ENCODE measurements at places on chromosomes 2 and 18. TPM values are rescaled to one million over a fixed set of nuclear protein-coding genes. Genes with fewer than 3 reads are reported as not detected.
A peak's percentile ranks its signal among the peaks of the same experiment; 100 is the strongest.

Gene GCG
- polyA plus RNA-seq = 236 TPM

DNA sequence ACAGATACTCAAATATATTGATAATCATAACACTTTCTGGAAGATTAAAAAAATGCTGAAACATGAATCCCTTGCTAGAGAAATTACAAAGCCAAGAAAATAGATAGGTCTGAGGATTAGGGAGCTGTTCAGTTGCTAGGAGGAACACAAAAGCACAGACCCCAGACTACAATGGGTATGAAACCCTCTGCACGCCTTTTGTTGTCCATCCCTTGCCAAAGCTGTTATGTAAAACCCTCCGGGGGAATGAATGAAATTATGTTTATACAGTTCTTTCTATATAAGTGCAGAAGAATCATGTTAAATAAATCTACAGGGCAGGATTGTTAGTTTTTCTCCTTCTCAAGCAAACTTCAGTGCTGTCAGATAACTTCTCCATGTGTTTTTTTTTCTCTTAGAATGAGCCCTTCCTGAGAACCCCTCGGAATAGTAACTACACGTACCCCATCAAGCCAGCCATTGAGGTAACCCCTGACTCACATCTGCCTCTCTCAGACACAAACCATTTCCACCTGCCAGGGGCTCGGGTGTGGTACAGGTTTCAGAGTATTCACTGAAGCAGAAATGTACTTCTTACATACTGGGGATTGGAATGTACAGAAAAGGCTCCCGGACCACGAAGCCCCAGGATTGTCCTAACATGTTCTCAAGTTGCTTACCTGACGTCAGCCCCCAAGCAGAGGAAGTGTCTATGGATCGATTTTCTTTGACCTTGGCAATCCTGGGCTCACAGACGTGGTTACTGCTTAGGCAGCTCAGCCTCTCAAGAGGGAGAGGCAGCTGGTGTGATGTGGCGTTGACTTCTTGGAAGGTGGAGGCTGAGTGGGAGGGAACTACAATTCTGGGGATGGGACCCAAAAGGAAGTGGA is 118.0 kb downstream of the PLB1 start:
- no peak overlapping the region for H3K4me3 ChIP-seq
- no peaks in the 10 kb centered on the region for H3K4me1 ChIP-seq
- peak overlapping the region; percentile 69 for H3K27ac ChIP-seq
- H3K36me3 ChIP-seq = peaks cover 2% of the 10 kb centered on the region

DNA sequence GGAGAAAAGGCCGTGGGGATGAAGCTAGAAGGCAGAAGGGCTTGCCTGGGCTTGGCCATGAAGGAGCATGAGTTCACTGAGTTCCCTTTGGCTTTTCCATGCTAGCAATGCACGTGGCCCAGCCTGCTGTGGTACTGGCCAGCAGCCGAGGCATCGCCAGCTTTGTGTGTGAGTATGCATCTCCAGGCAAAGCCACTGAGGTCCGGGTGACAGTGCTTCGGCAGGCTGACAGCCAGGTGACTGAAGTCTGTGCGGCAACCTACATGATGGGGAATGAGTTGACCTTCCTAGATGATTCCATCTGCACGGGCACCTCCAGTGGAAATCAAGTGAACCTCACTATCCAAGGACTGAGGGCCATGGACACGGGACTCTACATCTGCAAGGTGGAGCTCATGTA is 2.9 kb downstream of the CTLA4 start:
- no peak overlapping the region for H3K4me3 ChIP-seq
- no peaks in the 10 kb centered on the region for H3K27me3 ChIP-seq
- H3K4me1 ChIP-seq = no peaks in the 10 kb centered on the region
- DNase-seq = no peak
- no peak overlapping the region for H3K27ac ChIP-seq

Gene ASXL2
- 4.8 TPM for polyA plus RNA-seq

GRCh38 chr18:45519411-45520280 is 95.6 kb upstream of the SLC14A2 start:
- H3K4me3 ChIP-seq = no peak overlapping the region
- peaks cover 30% of the 10 kb centered on the region for H3K4me1 ChIP-seq
- no peaks in the 10 kb centered on the region for H3K36me3 ChIP-seq
- H3K27me3 ChIP-seq = no peaks in the 10 kb centered on the region

DNA sequence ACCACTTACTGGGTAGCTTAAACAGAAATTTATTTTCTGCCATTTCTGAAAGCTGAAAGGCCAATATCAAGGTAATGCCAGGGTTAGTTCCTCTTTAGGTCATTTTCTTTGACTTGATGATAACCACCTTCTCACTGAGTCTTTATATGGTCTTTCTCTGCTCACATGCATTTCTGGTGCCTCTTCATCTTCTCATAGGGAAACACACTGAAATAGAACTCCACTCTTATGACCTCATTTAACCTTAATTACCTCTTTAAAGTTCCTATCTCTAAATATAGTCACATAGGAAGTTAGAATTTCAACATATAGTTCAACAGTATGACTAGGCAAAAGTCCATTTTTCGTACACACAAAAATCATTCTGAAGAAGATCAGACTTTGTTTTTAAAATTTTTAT is 616.8 kb upstream of the VRK2 start:
- no peaks in the 10 kb centered on the region for H3K27me3 ChIP-seq
- H3K27ac ChIP-seq = no peak overlapping the region
- no peak overlapping the region for H3K4me3 ChIP-seq
- no peaks in the 10 kb centered on the region for H3K4me1 ChIP-seq

DNA sequence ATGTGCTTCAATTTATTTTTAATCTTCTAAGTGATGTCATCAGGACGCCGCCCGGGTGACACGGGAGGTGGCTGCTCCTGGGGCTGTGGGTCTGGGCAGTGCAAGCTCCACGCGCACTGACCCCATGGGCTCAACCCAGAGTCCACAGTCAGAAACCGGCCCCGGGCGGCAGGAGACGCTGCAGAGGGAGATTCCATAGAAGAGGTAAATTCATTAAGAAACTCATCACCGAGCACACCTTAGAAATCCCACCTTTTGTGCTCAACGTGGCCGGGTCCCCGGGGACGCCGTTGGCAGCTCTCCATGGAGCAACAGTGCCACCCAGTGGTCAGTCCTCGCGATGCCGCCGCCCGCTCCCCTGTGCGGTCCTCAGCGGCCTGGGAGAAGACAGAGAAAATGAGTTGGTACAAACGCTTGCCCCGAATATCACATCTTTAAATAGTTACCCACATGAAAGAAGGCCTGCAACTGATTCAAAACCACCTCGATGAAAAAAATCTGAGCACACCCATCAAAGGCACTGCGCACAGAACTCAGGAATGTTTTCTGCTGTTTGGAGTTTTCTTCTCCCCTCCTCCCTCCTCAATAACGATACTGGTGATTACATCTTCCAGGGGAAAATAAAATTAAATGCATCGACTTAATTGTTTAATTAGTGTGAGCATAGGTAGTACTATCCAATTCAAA is 92.6 kb downstream of the CMPK2 start:
- H3K36me3 ChIP-seq = no peaks in the 10 kb centered on the region
- DNase-seq = peak; percentile 67
- H3K4me1 ChIP-seq = no peaks in the 10 kb centered on the region
- H3K4me3 ChIP-seq = peak overlapping the region; percentile 30
- H3K27me3 ChIP-seq = peaks cover 2% of the 10 kb centered on the region

Measured in small intestine (tissue), 16 donors.